DMS153 (cell line): ENCODE measurements at places on chromosomes 16 and 17.

DNA sequence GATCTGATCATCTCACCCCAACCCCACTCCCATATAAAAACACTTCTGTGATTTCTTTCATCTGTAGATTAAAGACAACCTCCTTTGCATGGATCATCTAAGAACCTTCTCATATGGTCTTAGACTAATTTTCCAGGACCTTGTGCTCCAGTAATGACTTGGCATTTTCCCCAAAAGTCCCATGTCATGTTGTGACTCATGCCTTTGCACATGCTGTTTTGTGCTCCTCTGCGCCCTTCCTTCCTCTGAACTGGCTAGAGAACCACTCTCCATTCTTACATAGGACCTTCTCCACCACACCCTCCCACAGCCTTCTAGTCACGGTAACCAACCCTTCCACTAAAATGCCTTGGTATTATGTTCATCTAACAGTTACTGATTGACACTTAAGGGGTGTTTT lies 99.5 kb upstream of the AXIN2 start:
- DNase-seq = no peak

DNA sequence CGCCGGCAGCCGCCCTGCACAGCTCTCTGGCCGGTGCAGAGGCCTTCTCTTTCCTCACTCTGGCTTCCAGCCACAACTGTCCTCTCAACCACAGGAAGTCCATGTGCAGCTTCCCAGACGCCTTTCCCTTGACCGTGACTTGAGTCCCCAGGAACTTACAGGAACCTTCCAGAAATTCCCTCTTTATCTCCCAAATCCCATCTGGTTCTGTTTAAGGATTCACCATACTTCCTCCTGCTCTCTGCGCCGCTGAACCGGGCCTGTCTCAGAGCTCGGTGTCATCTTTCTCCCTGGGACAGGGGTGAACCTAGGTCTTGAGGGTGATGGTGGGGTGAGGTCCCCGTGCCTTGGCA lies 65.2 kb upstream of the ZNF469 start:
- no peak for DNase-seq

DNA sequence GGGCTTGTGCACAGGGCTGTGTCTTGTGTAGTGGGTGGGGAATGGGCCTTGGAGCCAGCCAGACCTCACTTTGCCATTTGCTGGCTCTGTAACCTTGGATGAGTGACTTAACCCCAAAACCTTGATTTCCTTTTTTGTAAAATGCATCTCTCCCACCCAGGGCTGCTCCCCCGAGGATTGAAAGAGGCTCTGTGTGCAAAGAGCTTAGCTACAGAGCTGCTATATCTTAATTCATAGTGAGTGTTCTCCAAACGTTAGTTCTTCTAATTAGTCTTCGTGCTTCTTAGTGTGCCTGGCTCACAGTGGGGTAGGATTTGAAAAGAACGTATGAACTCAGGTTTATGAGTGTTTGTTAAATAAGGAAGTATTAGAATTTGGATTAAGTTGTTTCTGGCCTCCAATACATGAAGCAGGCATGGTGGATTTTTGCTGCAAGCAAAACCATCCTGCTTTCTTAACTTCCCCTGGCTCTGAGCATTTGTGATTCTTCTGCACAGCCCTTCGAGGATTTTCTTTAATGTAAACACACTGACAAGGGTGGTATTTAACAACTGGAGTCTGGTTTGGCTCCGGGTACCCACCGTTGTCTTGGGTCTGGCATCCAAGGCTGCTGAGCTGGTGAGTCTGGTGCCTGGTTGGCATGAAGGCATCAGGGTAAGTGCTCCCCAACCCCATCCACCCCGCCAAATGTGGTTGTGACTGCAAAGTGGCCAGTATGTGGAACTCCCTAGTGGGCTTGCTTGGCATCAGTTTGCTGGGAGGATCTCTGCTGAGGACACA lies 29.7 kb downstream of the KSR1 start:
- DNase-seq = no peak

DNA sequence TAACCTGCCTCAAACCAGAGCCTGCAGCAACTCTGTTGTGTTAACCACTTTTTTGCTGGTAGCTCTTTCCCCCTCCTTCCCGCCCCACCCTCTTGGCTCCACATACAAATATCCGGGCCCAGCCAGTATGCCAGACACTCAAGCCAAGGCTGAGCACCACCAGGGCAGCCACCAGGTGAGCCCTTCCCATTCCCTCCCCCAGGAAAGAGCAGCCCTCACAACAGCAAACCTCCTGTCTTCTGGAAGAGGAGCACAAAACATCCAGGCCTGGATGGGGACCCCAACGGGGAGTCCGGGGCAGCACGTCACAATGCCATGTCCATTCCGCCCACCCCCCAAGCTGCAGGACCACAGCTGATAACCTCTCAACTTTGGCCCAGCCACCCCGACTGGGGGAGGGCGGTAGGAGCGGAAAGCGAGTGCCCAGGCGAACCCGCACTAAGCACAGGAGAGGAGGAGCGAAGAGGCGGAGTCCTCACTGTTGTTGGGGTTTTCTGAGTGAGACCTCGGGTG lies 757 bp downstream of the ORMDL3 start:
- DNase-seq = no peak

DNA sequence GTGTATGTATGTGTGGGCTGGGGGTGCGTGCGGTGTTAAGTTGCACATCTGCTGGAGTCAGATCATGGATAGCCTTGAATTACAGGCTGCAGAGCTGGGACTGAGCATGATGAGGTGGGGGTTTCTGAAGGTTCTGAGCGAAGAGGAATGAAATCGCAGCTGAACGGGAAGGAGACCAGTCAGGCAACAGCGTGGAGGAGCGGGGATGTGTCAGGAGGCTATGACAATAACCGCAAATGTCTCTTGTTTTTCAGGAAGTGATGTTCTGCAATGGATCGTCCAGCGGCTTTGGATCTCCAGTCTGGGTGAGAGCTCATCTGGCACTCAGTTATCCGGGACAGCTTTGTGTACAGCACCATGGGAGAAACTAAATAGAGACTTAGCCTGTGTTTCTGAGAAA lies 20.9 kb downstream of the RGS9 start:
- DNase-seq = no peak

GRCh38 chr17:8188263-8188839 lies 1.6 kb downstream of the BORCS6 start:
- no peak for DNase-seq

DNA sequence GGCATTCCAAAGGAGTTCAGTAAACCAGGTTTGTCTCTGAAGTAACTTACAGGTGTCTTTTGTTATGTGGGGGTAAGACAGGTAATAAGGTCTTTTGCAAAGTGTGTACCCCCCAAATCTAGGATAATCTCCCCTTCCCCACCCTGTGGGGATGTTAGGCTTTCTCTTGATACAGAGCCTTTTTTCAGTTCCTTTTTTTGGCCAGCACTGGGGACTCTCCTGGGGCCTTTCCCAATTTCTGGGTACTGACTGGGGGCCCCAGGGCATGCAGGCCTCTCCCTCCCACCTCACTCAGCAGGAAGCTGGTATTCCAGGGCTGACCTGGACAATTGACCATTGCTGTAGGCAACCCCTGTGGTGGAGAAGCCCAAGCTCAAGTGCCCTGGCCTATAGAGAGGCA lies 84.3 kb upstream of the IRX6 start:
- DNase-seq = no peak

- no peak for DNase-seq
These were observed 3.4 kb downstream of the NOD2 start for GRCh38 chr16:50696575-50697420.

- no peak for DNase-seq
These were observed 25.6 kb downstream of the TEX14 start for GRCh38 chr17:58665946-58666857.

GRCh38 chr17:17535957-17536356 lies 39.8 kb upstream of the RASD1 start:
- DNase-seq = no peak

DNA sequence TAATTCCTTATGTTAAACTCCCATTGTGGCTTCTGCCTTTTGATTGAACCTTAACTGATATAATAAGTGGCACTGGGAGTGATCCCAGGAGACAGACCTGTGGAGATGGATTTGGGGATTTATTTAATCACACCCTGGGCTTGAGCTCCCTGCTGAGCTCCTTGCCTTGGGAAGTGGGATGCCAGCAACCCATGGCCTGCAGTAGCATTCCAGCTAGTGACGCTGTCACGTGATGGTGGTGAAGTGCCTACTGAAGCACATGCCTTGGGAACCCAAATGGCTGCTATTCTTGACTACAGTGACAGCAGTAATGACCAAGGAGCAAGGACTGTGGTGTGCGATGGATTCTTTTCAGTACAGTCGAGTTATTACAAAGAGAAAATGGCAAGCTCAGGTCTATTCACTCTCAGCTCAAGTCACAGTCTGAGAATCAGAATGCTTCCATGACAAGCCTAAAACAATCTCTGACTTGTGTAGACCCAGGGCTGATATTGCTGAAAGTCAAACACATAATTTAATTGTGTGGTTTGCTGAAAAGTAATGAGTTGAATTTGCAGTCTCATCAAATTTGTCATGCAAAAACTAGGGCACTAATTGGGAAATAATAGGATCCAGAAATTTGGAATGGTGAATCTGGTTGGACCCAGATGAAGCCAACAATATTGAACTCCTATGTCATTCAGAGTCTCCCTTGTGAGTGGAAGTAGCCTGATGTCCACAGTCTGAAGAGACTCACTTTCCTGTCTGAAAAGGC lies 47.1 kb downstream of the BCL7C start:
- no peak for DNase-seq

DNA sequence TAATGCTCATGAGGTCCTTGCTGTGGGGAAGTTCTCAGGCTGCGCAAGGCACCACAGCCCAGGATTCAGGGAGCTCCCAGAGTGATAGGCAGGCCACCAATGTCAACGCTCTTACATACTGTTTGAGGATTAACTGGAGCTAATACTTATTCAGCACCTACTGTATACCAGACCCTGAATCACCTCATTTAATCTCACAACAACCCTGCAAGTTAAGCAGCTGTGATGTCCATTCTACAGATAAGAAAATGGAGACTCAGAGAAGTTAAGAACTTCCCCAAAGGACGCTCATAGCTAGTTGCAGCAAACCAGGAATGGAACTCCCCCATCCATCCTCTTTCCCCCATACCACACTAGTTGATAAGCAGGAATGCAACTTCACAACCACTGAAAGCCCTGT lies 25.5 kb upstream of the CCR7 start:
- DNase-seq = no peak

- peak; percentile 80 for DNase-seq
These were observed at the start of gene NKIRAS2 for GRCh38 chr17:42019509-42020404. TSS of gene NKIRAS2 (plus strand) at chr17:42020090. CDS start at chr17:42021578, 1,488 bp downstream.

DNA sequence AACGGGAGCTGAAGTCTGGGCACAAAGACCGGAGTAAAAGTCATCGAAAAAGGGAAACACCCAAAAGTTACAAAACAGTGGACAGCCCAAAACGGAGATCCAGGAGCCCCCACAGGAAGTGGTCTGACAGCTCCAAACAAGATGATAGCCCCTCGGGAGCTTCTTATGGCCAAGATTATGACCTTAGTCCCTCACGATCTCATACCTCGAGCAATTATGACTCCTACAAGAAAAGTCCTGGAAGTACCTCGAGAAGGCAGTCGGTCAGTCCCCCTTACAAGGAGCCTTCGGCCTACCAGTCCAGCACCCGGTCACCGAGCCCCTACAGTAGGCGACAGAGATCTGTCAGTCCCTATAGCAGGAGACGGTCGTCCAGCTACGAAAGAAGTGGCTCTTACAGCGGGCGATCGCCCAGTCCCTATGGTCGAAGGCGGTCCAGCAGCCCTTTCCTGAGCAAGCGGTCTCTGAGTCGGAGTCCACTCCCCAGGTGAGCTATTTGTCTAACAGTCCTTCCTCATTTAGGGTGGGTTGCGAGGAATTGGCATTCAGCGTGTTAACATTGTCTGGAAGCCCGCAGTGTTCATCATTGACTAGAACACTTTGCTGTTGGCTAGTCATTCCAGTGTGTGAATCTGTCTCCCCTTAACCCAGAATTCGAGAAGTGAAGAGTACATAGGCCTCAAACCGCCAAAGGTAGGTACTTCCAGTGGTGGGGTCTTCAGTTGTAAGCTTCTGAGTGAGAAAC lies 1.5 kb downstream of the CDK12 start:
- no peak for DNase-seq

DNA sequence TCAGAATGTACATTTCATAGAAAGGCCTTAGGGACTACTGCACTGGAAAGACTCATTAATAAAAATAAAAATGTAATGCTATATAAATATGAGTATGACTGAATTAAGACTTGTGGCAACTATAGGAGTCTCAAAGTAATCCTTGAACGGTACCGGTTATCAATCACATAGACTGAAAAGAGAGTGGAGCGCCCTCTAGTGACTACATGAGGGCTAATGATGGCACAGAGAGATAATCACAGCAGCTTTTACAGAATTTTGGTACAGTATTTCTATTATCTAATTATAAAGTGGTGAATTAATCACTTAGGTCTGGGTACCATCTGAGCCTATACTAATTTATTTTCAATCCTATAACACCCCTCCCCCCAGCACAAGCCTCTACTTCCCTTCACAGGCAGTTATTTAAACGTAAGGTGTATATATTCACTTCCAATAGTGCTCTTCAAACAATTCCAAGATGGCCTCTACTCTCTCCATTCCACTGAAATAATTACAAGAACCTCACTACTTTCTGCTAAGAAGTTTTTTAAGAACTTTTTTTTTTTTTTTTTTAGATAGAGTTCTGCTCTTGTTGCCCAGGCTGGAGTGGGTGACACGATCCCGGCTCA lies 40.7 kb upstream of the ANKFY1 start:
- DNase-seq = no peak

DNA sequence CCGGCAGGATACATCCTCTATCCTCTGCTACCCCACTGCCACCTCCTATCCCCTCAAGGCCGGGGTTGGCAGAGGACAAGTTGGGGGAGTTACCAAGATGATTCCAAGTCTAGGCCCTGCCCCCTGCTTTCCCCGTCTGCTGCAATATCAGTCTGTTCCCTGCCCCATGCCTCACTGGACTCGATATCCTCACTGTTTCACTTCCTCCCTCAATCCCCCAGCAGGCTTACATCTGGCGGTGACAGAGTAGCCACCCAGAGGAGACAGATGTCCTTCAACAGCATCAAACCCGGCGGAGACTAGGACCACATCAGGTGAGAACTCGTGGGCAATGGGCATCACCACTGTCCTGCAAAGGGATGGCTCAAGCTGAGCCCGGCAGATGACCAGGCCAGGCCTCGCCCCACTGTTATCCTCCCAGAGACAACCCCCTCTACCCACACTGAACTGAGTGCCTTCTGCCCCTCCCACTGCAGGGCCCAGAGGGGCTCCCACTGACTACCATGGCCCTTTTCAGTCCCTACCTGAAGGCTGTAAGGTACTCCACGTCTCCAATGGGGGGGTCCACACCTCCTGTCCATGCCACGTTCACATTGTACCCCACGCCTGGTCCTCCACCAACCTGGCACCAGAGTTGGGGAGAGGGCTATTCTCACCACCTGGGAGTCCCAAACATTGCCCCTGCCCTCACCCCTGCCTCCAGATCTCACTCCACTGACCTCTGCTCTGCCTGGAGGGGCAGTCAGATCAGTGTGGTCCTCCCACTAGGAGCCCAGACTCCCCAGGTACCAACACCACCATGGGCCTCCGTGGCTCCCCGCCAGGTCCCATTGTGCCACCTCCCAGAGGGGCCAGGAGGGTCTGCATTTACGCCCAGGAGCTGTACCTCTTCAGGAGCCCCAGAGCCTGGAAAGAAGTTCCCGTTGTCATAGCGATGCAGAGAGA lies 9.6 kb downstream of the G6PC3 start:
- no peak for DNase-seq
